CD4-positive, alpha-beta T cell treated with Interleukin-10 for 1 hour (primary cell): ENCODE measurements at places on chromosomes 11 and 22.
A peak's percentile ranks its signal among the peaks of the same experiment; 100 is the strongest.

GRCh38 chr11:79092791-79093353 is 348.0 kb downstream of the TENM4 start:
- no peak for DNase-seq

- DNase-seq: no peak
Measured at GRCh38 chr11:14443638-14444037, 56.0 kb downstream of the COPB1 start.

DNA sequence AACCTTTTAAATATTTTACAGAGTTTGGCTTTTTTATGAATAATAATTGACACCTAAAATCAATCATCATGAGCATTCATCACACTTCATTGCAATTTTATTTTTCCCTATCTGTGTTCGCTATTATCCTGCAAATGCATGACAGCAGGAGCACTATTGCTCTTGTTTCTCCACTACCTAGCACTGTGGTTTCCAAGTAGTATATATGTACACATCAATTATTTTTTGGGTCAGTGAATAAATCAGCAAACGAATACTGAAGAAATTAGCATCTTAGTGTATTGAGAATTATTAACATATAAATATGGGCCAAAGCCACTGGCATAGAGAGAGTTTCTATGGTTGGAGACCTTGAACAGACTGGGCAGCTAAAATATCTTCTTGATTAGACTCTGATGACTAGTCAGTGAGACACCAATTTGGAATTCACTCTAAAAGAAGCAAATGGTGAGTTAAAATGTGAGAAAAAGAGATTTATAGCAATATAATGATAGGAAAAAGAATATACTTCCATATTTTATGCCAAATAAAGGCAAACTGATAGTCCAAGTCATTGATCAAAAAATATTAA is 731.1 kb upstream of the LUZP2 start:
- DNase-seq: no peak

DNA sequence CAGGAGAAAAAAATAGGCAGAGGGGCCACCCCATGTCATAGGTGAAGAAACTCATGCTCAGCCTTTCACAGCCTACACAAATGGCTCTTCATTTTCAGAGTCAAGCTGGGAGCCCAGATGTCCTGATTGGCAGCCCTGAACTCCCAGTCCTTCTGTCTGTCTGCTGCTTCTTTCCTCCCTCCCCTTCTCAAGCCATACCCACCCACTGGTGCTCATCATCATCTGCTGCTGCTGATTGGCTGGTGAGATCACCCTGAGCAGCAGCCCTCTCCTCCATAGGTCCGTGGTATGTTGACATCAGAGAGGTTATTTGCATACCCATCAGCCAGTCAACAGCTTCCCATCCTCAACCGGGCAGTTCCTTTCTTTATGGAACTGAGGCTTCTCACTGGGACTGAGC is 46.1 kb upstream of the PRDM11 start:
- DNase-seq: no peak

DNA sequence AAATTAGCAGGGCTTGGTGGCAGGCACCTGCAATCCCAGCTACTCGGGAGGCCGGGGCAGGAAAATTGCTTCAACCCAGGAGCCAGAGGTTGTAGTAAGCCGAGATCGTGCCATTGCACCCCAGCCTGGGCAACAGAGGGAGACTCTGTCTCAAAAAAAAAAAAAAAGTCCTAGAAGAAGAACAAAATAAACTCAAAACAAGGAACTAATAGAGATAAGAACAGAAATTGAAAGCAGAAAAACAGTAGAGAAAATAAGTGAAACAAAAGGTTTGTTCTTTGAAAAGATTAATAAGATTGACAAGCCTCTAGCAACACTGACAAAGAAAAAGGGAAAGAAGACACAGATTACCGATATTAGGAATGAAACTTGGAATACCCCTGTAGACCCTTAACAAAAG is 45.1 kb upstream of the CBX7 start:
- DNase-seq: no peak

- no peak for DNase-seq
Measured at GRCh38 chr11:9004183-9004926, 554 bp upstream of the NRIP3 start.

DNA sequence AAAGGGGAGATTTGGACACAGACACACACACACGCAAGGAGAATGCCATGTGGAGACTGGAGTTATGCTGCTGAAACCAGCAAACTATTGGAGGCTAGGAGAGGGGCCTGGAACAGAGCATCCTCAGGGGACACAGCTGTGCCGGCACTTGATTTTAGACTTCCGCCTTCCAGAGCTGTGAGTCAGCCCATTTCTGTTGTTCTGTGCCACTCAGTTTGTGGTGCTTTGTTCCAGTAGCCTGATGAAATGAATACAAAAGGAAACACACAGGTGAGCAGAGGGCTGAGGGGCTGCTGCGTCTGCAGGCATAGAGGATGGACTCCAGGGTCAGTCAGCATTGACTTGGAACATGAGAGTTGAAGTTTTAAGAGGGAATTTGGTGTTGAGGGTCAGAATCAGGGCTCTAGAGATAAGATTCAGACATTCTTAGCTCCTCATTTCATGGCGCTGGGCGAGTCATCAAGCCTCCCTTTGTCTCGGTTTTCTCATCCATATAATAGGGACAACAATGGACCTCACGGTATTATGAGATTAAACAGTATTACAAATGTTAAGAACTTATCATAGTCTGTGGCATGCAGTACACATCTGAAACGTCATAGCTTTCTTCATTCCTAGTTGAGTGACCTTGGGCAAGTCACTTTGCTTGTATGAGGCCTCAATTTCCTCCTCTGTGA is 191.0 kb downstream of the MIAT start:
- no peak for DNase-seq

DNA sequence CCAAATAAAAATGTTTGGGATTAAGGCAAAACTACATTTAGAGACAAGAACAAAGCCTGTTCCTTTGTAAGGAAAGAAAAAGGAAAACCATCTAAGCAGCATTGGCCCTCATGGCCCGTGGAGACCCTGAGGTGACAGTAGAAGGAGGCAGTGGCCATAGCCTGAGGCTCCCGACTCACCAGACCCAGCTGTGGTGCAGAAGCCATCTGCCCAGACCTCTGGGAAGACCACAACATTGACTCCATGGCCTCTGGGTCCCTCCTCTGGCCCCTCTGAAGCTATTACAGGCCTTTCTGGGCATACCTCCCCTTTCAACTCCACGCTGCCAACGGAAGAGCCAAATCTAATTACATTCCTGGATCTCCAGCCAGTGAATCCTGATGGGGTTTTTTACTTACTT is 6.4 kb downstream of the PRAME start:
- DNase-seq: no peak

- DNase-seq: peak; percentile 69
Measured at GRCh38 chr11:35305670-35306382, 113.5 kb downstream of the SLC1A2 start.
